ENCODE measurements at places on chromosomes 4 and X. TPM values are rescaled to one million over a fixed set of nuclear protein-coding genes. Genes with fewer than 3 reads are reported as not detected.

Gene CT45A2
- total RNA-seq = not detected

Gene SPANXA2
- total RNA-seq = not detected

Gene APLN
- 1,492 TPM for total RNA-seq

Gene UGT2A1
- total RNA-seq = not detected
